GM13977 (cell line): ENCODE measurements at places on chromosomes 11 and 22.

- no peak for DNase-seq
Observed at GRCh38 chr11:44575288-44575672, 9.8 kb downstream of the CD82 start.

GRCh38 chr11:108733479-108734116 lies 68.7 kb downstream of the DDX10 start:
- DNase-seq = peak; percentile 32

DNA sequence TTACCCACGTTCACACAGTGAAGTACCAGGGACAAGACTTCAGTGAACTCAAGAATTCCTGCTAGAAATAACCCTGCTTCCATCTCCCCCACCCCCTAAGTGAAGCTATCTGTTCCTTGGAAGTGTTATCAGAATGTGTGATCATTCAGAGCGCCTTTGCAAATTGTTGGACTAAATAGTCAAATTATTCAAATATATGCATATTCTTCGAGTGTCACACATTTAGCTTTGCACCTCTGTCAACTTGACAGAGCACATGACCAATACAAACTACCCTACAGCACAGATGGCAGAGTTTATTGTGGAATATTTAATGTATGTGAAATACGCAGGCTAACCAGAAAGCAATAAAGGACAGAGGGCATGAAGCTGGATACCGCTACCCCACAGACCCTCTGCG lies 2.6 kb upstream of the BDNF start:
- DNase-seq = no peak

DNA sequence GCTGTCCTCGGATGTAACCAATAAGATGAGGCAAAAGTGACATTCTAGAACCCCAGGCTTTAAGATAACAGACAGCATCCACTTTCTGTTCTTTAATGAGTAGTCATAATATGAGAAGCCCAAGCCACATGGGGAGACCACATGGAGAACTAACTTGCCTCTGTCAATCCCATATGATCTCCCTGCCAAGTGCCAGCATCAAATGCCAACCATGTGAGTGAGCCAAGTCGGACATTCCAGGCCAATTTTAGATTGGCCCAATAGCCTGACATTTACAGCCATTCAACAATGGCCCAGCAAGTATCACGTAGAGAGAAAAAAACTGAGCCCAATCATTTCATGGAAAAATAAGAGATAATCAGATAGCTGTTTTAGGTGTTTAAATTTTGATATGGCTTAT lies 2048.3 kb upstream of the RAG2 start:
- no peak for DNase-seq

DNA sequence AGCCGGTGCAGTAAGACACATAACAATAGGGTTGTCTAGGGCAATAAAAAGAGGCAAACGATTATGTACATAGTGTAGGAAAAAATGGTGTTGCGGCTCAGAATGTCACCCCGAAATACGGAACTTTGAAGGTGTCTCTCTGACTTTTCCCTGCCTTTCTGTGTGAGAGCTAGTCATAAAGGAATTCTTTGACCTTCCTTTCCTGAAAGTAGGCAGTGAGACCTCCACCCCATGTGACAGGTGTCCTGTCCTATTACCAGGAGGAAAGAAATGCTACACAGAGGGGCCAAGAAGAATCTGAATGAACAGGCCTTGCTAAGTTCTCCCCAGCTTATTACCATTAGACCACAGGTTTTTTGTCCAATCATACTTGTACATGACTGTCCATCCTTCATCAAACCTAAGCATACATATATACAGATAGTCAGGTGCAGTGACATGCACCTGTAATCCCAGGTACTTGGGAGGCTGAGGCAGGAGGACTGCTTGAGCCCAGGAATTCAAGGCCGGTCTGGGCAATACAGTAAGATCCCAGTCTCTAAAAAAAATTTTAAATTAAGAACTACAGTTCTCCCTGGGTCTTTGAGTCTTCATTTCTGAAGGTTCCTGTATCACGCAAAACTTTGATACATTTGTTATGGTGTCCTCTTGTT lies 16.1 kb upstream of the TOP3B start:
- no peak for DNase-seq

DNA sequence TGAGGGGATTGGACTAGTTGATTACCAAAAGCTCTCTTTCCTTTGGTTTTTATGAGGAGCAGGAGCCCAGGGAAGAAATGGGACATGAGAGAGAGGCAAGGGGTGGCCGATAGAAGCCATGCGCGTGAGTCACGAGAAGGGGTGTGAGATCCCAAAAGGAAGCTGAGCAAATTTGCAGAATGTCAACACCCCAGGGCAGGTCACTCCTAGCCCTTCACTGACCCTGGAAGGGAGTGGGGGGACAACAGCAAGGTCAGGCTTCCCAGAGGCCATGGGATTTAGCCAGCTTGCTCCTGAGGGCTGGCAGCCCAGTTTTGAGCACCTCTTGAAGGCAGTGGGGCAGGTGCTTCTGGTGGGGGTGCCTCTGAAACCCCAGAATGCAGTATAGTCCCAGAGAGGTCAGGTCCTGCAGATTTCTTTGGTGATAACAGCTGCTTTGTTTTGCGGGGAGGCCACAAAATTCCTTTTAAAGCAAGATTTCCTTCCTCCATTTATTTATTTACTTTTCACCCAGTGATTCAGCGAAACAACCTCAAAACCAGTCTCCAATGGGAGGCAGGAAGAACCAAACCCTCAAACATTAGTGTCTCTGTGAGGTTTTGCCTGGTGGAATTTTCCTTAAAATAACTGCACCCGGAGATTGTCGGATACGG lies 40.1 kb upstream of the TIMP3 start:
- DNase-seq = no peak

DNA sequence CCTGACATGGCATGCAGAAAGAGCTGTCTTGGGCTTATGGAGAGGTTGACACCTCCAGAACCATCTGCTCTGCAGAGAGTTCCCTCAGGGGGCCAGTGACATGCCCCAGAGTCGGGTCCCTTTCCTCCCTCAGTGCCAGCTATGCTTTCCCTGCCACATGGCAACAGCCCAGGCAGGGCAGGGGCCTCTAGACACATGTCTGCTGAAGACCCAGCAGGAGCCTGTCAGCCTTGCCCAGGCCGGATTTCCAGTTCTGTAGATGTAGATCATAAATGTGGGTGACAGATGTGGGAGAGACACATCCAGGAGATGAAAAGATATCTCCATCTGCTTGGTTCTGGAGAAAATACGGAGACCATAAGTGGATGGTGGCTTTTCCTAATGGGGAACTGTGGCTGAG lies 25.5 kb downstream of the NAV2 start:
- no peak for DNase-seq

DNA sequence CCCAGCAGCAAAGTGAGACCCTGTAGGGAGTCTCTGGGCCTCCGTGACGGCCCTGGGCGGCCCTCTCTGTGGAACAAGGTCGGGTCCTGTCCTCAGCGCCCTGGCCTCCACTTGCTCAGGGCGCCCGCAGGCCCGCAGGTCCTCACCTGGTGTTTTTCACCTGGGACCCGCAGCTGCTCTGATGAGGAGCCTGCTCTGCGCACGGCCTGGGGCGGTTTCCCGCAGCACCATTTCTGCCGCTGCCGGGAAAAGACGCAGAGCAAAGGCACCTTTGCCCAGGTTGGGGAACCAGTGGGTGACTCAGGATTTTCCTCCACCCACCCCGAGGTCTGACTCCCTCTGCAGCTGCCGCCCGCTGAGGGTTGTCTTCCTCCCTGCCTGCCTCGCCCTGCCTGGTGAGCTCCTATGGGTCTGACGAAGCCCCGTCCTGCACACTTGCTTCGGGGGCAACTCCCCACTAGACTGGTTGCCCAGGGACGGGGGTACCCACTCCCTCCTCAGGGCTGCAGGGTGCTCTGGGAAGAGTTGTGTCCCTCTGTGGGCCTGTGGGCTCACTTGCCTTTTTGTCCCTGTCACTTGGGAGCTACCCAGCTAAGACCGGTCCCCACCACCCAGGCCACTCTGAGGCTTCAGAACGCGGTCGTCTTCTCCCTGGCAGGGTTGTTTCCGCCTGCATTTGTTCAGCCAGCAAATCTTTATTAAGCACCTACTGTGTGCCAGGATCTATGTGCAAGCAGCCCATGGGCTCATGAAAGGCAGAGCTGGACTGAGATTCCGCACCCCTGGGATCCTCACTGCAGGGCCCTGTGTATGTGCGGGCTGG lies 89.5 kb downstream of the KCNQ1 start:
- DNase-seq = no peak

GRCh38 chr11:11876458-11876857 lies 34.7 kb downstream of the USP47 start:
- DNase-seq = no peak

DNA sequence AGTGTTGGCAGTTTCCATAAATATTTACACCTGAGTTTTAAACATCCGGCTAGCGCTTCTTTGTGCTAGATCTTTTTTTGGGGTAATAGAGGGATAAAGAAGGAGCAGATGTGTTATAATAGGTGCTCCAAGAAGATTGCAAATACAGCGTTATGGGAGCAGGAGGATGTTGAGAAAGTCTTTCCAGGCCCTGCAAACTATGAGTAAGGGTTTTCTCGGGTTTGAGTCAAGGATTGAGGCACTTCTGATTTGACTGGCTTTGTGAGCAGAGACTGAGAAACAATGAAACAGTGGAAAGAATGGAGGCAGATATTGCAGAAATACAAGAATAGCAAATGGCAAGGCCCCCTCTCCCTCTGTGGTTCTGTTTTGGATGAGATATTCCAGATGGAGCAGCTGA lies 155.0 kb upstream of the TIMP3 start:
- DNase-seq = no peak

DNA sequence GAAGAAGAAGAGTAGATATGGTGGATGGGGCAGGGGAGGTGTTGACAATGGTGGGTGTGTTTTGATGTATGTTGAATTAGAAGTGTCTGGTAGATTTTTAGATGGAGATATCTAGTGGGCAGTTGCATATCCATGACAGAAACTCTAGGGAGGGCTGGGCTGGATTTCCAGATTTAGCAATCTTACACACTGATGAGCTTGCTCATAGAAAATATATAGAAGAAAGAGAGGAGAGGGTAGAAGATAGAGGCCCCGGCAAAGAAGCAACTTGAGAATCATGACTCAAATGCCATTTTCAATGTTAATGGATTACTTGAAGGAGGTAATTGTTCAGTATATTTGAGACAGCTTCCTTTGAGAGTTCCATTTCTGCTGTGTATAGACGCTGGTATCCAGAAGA lies 8.2 kb downstream of the REXO2 start:
- DNase-seq = no peak

DNA sequence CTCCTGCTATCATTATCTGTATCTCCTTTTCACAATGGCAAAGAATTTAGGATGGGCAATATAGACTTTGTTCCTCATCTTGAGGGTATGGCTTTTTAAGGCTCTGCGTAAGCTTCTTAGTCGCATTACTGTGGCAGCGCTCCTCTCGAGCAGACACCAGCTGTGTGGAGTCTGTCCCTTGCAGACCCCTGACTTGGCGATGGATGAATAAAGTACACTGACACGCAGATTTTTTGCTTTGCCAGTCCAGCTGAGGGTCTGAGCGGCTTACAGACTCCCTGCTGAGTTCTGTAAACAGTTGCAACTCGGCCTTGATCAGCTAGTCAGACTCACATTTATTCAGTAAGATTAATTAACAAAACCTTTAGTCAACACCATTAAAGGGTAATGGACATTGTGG lies 390.0 kb upstream of the CNTN5 start:
- no peak for DNase-seq

DNA sequence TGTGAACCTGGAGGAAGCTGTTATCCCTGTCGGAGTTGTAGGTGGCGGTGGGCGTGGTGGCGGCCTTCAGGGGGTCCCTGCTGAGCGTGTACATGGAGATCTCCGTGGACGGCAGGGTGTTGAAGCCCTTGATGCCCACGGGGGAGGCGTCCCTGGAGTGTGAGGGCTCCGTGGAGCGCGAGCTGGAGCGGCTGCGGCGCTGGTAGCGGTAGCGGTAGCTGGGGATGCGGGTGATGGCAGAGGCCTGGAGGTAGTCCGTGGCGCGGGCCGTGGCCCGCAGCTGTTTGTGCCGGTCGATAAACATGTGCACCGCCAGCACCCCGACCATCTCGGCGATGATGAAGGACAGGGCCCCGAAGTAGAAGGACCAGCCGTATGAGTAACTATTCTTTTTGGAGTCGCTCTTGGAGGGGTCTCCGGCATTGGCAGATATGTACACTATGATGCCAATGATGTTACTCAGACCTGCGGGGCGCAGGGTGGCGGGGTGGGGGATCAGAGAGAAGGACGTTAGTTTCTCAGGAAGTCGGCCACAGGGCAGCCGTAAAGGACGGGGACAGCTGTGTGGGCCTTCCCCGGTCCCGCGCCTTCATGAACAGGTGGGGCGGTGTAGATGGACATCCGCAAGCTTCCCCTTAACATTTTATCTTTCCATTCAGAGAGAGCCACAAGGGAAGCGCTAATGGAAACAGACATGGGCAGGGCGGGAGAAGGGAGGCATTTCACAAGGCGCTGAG lies 35.6 kb upstream of the EIF3D start:
- DNase-seq = no peak

GRCh38 chr22:24485608-24486007 lies 9.5 kb upstream of the UPB1 start:
- no peak for DNase-seq

- DNase-seq = no peak
Observed at GRCh38 chr11:76642341-76642740, 28.2 kb downstream of the LRRC32 start.

GRCh38 chr11:47241841-47242301 lies 6.7 kb downstream of the ACP2 start:
- no peak for DNase-seq

DNA sequence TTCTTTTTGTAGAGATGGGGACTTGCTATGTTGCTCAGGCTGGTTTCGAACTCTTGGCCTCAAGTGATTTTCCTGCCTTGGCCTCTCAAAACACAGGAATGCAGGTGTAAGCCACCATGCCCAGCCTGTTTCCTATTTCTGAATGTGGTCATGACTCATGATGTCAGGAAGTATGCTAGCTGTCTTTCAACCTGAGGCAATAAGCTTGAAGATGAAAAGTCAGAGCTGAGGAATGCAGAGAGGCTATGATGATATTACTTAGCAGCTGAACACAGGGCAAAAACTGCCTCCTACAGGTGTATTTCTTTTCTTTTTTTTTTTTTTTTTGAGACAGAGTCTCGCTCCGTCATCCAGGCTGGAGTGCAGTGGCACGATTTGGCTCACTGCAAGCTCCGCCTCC lies 9.0 kb upstream of the NUCB2 start:
- DNase-seq = no peak

DNA sequence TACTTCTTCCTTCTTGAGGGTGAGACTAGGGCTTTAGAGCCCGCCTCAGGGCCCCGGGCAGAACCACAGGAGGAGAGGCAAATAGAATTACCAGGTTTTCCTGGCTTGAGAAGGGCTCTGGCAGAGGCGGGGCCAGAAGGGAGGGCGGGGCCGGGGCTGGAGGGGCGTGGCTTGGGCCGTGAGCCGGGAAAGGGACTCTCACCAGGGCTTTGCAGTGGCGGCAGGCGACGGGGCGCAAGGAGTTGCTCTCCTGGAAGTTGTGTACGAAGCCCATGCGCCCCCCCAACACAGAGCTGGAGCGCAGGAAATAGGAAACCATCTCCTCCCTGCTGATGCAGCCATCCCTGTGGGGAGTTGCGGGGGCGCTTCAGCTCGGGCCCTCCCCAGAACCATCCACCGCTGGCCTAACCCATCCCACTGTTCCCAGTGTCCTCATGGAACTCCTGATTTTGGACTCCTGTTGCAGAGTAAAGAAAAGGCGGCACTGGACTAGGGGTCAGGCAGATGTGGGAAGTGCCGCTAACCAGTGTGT lies 6.9 kb upstream of the NRXN2 start:
- DNase-seq = no peak
